ENCODE measurements at places on chromosomes 3 and 15.

DNA sequence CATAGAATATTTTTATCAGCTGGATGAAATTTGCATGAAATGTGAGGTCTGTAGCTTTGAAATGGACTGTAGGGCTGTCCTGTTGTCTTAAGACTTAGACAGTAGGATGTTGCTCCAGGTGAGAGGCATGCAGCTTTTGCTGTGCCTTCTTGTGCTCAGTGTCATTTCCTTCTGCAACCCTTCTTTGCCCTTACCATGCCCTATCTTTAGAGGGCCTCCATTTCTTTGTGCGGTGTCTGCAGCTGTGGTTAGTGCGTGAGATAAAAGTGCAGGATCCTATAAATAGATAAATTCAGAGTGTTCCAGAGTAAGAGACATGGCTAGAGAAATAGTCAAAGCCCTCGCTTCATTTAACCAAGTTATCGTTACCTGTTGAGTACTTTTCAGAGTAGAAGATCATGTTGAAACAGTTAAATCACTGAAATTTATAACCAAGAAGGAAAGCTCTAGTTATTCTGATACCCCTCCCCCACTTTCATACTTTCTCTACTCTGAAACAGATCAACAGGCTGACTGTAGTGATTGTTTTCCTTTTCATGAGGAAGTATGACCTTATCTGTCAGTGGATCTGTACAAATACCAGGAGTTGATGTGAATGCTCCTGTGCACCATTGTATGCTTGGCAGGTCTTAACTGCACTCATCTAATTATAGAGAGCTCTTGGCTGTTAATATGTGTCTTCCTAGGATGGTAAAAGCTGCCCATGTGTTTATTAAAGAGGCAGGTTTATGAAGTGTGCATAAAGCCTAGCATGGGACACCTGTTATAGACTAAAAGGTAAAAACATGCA, 18.2 kb downstream of the EIF3J start:
- DNase-seq: no peak

GRCh38 chr3:143820466-143821221, 27.6 kb downstream of the SLC9A9 start:
- DNase-seq: no peak

DNA sequence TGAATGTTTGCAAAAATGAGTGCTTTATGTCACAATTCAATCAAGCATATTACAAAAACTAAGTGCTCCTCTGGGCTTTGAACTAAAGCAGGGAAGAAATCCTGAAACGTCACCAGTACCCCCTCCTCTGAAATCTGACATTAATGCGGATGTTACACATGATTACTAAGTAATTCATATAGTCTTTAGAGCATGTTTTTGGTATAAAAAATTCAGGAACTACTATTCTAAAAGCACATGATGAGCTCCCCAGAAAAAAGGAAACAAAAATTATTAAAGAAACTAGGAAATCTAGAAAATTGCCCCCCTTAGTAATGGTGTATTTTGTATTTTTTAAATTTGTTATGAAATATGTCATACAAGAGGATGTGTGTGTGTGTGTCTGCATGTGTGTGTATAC, 87.7 kb downstream of the MYO5A start:
- DNase-seq: no peak

- no peak for DNase-seq
Measured at GRCh38 chr15:72272997-72273352, 621 bp upstream of the PARP6 start.

DNA sequence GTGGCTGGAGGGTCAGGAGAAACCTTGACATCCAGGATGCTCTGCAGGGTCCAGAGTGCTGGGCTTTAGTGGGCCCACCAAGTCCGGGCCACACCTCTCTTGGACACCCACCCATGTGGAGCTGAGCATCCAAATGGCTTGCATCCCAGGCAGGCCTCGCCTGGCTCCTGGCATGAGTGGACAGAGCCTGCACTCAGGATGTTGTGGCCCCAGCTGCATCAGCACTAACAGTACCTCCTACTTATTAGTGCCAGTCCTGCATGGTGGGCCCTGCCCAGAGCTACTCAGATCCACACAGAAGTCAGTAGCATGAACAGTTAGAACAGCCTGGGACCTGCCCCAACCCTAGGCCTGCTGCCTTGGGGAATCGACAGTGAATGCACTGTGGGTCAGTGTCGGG, 42.2 kb upstream of the MRPS22 start:
- no peak for DNase-seq

DNA sequence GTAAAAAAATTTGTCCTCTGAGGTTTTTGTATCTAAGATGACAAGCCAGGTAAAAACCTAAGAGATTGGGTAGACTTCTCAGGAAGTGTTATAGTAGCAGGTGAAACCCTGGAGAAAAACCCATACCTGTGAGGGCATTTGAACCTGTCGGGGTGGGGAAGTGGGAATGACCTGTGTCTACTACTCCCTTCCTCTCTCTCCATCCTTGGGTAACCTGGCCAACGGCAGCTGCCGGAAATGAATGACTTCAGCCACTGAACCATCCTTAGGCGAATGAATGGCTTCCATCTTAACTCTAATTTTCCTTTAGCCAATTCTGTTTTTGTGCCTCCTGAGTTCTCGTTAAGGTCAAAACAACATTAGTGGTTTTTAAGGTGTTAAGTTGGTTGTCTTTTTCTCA, 16.8 kb downstream of the GPR15 start:
- DNase-seq: no peak

- no peak for DNase-seq
Measured at GRCh38 chr3:177776661-177777101, 579.4 kb upstream of the TBL1XR1 start.

DNA sequence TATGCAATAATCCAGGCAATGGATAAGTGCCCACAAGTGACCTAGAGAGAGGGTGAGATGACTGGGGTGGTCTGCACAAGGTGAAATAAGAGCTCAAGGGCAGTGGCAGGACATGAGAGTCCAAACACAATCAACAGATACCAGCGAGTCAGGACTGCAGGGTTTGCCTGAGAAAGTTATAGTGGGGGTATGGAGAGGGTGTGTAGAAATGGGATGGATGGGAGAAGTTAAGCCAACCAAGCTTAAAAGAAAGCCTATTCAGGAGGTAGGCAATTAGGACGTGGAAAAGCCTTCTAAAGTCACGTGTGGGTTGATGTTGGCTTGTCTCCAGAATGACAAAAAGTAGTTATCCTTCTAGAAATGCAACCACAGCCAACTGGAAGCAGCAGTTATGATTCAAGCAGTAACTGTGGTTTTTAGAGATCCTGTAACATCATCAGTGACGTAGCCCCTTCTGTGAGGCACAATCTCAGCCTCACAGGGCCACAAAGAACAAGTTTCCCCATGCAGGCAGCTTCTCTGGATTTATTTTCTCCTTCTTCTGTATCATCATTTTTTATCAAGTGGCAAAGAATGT, 56.1 kb downstream of the FAM174B start:
- peak; percentile 33 for DNase-seq
